Stimulated activated CD8-positive, alpha-beta memory T cell treated with anti-CD3 and anti-CD28 coated beads, Interleukin-12 subunit alpha, Interleukin-12 subunit beta, amount 100 ng/mL, for 1 hour (primary cell): ENCODE measurements at places on chromosomes 1 and 21.

GRCh38 chr1:165339164-165339563 is 17.4 kb downstream of the LMX1A start:
- DNase-seq, result no peak

GRCh38 chr1:145740269-145740668 is 21.0 kb downstream of the CD160 start:
- no peak for DNase-seq

GRCh38 chr1:50417507-50417906 is 5.7 kb downstream of the DMRTA2 start:
- DNase-seq, result no peak

GRCh38 chr1:56527548-56528302 is 51.6 kb downstream of the PLPP3 start:
- DNase-seq, result no peak
